ENCODE measurements at places on chromosomes 13 and 19.

DNA sequence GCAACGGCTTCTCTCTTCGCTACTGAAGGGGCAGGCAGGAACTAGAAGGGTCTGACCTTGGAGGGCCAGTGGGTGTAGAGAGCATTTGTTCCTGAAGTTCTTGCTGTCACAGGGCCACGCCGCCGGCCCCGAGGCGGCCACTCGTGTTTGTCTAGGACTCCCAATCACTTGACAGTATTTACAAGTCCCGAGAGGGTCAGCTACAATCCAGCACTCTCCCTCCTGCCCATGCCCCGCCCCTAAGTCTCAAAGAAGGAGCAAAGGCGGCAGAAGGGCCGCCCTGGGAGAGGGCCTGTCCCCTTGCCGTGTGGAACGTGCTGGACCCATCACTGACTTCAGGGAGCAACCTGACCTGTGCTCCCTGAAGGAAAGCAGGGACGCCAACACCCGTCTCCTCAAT, 118.5 kb downstream of the STK24 start:
- H3K27ac ChIP-seq: no peak overlapping the region
- no peaks in the 10 kb centered on the region for H3K27me3 ChIP-seq
- H3K4me3 ChIP-seq: no peak overlapping the region
- H3K36me3 ChIP-seq: peaks cover 32% of the 10 kb centered on the region

DNA sequence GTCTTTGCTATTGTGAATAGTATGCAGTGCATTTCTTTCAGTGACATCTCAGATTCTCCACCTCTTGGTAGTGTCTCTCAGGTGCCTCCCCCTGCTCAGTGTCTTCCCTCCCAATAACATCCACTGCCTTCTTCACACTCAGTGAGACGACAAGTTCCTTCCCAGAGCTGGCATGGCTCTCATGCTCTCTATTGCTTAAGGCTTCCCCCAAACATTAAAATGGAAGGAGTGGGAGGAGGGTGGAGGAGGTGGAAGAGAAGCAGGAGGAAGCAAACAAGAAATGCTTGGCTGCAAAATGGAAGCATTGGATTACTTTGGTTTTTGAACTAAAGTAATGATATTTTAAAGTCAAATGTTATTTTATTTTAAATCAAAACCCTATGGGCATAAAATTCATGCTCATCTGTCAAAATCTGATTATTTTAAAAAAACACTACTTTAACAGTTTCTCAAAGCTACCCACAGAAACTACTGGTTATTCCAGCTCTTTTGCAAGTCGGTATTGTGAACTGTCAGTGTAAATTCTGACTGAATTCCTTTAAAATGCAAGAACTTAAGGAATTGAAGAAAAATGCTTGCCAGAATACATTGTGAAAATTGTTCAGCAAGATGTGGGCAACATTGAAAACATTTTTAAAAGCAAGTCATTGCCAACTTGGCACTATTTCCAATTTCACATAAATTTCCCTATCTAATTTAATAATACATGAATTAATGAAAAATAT, 727.6 kb upstream of the ARGLU1 start:
- no peaks in the 10 kb centered on the region for H3K36me3 ChIP-seq
- H3K27me3 ChIP-seq: no peaks in the 10 kb centered on the region
- no peak overlapping the region for H3K4me3 ChIP-seq
- no peak overlapping the region for H3K27ac ChIP-seq
- H3K4me1 ChIP-seq: no peaks in the 10 kb centered on the region

GRCh38 chr13:37143911-37144310, 38.4 kb upstream of the CSNK1A1L start:
- no peaks in the 10 kb centered on the region for H3K4me1 ChIP-seq
- H3K4me3 ChIP-seq: no peak overlapping the region
- H3K27me3 ChIP-seq: no peaks in the 10 kb centered on the region
- no peak for DNase-seq

DNA sequence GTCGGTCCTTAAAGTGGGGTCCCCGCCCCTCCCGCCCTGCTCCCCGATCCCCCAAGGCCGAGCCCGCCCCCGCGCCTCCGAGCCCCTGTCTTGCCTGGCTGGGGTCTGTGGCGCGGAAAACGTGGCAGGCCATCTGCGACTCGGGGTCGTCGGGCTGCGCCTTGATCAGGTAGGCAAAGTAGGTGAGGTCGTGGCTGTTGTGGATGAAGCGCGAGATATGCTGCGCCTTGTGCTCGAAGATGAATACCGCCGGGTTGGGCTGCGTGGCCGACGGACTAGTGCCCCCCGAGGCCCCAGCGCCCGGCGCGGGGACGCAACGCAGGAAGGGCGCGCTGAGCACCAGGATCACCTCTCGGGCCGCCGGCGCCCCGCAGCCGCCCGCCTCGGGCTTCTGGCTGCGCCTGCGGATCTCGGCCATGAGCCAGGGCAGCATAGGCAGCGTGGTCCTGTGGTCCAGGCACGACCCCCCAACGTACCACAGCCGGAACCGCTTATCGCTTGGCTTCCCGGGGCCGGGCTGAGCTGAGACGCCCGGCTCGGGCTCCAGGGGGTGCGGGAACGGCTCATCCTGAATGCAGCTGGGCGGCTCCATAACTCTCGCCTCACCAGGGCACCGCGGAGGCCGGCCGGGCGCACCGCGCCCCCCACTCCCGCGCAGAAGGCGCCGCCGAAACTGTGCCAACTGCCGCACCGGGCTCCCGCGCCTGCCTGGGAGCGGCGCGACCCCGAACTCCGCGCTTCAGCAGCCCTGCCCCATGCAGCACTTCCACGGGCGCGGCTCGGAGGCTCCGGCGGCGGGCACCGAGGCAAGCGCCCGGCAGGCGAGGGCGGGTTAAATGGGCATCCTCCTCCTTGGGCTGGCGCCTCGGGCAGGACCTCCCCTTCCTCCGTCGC, 546 bp downstream of the TBC1D4 start:
- H3K27ac ChIP-seq: peak overlapping the region; percentile 55
- H3K4me1 ChIP-seq: peaks cover 10% of the 10 kb centered on the region
- no peaks in the 10 kb centered on the region for H3K27me3 ChIP-seq
- no peaks in the 10 kb centered on the region for H3K36me3 ChIP-seq
- no peak for DNase-seq
